EH (cell line): ENCODE measurements at places on chromosomes 7 and 10.

GRCh38 chr10:1187151-1187854 lies 131.1 kb downstream of the WDR37 start:
- no peak for DNase-seq

DNA sequence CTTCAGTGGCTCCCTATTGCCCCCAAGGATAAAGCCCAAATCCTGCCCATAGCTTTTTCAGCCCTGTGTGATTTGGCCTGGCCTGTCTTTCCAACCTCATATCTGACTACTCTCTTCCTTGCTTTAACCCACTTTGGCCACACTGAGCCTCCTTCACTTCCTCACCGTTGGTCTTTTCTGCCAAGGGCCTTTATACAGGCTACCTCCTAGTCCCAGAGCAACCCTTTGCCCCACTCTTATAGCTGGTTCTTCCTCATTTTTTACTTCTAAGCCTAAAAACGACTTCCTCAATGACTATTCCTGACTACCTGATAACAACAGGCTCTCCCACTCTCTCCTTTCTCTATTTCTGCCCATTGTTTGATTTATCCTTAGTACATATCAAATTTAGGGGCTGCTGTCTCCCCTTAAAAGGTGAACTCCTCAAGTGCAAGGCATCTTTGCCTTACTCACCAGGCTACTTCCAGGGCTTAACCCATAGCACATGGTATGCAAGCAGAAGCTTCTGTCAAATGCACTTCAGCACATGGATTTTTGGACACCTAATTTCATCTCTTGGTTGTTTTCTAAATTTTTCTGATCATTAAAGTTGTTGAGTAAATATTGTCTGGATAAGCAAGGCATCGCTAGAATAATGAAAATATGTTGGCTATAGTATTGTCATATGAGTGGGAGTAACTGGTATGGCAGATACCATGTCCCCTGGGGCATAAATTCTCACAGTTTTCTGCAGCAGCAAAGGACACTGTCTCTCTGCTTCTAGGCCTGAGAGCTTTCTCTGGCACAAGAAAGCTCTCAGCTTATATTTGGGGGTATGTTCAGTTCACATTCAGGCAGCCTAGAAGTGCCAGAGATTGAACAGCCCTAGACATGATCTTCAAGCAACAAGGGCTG lies 201.5 kb upstream of the GPR26 start:
- no peak for DNase-seq

GRCh38 chr10:69506487-69506833 lies 55.2 kb downstream of the TSPAN15 start:
- DNase-seq = no peak

DNA sequence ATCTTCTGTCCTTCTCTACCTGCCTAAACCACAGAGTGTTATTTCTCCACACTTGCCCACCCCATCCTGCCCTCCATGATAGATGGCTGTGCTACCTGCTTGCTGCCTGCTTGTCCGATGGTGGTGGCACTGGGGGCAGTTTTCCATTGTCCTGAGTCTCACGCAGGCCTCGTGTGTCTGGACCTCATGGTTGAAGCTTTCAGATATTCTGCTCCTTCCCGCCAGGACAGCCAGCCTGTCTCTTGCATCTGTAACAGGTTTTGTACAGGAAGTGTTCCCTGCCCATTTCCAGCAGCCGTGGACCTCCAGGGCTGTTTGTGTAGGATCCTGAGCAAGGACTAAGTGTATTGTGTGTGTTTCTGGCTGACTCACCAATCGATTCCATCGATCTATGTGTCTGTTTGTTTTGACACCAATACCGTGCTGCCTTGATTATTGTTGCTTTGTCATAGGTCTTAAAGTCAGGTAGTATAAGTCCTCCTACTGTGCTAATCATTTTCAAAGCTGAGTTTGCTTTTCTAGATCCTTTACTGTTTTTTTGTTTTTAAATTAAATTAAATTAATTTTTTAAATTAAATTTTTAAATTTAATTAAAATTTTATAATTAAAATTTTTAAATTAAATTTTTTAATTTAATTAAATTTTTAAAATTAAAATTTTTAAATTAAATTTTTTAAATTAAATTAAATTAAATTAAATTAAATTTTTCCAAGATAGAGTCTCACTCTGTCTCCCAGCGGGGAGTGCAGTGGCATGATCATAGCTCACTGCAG lies 8.5 kb downstream of the IL15RA start:
- DNase-seq = no peak

DNA sequence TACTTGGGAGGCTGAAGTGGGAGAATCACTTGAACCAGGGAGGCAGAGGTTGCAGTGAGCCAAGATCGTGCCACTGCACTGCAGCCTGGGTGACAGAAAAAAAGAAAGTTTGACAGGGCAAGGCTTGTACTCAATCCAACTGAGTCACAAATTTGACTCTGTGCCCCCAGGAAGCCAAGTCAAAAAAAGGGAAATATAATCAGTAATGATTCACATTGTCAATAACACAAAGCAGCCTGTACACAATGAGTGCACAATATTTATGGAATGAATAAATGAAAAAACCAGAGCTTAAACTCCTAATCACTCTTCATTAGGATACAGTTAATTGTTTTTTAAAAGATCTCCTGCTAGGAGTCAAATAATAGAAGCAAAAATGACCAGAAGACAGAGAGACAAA lies 6.4 kb downstream of the NAPEPLD start:
- no peak for DNase-seq

- DNase-seq = no peak
Measured at GRCh38 chr10:124722798-124723783, 21.1 kb downstream of the FAM53B start.

- DNase-seq = peak; percentile 41
Measured at GRCh38 chr10:70809011-70809611, 6.6 kb upstream of the SGPL1 start.

DNA sequence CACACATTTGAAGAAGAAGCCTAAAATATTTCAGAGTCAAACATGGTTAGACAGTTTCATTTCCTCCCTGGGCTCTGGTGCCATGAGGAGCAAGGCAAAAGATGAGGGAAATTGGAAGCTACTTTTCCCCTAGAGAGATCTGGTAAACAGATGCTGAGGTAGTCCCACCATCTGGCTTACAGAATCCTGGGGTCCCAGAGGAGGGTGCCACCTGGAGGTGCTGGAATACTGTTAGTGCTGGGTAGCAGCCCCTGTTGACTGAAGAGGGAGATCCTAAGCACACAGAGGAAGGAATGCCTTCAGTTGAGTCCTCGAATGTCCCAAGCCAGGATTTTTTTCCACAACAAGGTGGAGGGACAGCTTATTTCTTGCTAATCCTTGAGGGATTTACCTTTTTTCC lies 160.1 kb downstream of the FZD1 start:
- DNase-seq = no peak

DNA sequence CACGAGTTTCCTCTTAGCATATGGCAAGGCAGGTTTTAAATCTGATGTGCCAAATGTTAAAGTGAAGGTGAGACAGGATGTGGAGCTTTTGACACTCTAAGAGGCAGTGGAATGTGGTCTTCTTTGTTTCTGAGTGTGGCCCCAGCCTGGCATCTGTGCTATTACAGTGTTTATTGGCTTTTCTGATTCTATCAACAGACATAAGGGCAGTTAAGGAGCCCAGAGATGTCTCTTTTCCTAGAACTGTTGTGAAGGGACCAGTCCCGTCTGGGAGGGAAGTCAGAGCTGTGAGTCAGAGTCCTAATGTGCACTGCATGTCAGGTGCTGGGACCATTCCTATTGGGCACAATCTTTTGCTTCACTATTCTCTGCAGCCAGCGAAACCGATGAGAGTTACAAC lies 32.5 kb downstream of the TRUB1 start:
- peak; percentile 6 for DNase-seq

DNA sequence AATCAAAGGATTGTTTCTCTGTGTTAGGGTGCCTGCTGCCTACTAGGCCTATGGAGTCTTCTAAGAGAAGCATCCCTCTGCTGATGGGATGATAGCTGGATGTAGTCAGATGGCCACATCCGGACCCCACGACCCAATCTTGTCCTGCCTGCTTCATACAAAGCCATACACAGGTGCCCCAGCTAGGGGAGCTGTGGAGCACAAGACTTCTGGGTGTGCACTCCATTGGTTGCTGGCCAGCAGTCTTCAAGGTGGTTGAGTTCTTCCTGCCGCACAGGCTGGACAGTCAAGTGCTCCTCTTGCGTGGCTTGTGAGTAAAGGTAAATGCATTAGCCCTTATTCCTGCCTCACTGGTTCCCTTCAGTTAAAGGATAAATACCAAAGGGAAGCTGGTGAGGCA lies 120.2 kb downstream of the TEX36 start:
- no peak for DNase-seq

DNA sequence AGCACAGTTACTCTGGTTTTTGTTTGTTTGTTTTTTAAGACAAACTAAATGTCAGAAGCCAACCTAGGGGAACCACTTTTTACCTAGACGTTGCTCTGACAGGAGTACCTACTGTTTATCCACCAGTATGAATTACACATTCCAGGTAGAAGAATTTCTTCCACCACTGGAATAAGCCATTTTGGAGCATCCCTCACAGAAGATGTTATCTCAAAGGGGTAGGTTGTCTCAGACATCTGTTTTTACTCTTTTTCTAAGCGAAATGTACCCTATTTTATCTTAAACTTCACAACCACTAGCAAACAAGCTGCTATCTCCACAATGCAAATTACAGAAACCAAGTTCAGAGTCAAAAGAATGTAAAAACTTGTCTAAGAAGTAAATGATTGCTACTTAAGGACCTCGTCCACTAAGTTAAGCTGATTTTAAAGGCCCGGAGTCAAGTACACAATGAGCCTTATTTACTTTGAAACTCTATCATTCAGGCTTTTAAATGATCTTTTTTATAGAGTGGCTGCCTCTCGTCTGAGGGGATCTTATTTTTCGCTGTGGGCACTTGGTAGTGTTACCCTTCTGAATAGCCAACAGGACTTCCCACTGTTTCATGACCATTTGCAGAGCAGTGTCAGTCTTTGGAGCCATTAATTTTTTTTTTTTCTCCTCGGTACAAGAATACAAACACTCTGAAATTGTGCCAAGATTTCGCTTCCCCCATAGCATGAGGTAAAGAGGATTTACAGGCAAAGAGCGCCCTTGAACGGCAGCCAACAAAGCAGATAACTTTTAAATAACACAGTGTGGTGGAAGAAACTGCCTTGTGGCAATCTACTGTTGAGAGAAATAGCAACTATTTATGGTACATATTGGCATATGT lies 15.7 kb upstream of the ARMC3 start:
- DNase-seq = peak; percentile 6

DNA sequence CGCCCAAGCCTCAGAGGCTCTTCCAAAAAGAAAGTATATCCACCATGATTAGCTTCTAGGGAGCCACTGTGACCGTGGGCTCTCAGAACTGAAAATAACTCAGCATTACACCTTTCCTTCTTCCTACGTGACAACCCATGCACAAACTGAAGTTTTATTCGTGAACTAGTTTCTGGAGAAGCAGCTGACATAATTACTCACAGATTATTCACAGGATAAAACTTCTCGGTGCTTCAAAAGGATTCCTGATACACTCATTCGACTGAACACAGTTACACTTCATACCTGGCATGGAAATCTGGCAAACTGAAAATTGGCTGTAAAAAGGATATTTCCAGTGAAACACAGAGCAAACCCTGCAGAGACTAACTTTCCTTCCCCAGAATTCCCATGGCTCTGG lies 139.2 kb upstream of the PTER start:
- DNase-seq = no peak

- DNase-seq = no peak
Measured at GRCh38 chr7:128687131-128687530, 15.0 kb downstream of the GARIN1A start.

DNA sequence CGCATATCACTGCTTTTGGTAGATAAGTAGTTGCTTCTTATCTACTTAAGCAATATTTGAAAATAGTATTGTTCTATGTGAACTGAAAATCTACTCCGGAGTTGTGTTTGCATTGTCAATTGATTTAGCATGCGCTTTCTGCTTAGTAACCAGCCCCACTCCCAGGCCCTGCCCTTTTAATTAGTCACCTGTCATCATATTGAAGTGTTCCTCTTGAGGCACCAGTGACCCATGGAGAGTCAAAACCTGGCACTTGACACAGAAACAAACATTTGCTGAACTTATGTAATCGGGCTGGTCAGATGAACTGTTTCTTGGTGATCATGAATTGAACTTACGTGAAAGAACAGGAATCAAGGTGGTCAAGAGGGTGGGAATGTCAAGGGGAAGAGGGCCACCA lies 27.8 kb upstream of the CDHR3 start:
- DNase-seq = no peak

DNA sequence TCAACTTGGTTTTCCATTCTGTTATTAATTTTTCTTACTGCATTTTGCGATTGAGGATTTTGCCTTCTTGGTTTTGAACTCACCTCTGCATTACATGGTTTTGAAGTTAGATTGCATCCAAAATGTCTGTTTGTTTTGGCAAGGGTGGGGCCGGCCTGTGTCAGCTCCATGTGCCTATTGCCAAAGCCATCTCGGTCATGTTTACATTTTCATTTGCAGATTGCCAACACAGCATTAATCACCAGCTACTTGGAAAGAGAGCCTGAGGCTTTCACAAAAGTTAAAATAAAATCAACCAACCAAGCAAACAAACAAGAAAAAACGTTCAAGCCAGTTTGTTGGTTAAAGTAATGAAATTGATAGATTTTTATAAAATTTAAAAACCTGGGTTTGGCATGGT lies 695.8 kb downstream of the TYW1 start:
- no peak for DNase-seq

DNA sequence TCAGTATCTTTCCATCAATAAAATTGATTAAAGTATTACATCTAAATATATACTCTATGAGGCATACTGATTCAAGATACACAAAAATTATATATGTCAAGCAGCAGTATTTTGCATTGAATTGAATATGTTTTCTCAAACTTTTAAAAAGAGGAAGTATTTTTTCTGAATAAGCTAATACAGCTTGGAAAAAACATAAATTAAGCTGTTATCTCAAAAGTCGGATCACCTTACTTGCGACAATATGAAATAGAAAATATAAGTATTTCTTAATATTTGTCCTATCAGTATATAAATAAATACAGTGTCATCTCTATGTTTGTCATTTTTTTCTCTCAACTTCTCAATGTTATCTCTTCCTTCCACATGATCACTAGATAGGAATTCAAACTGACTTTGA lies 139.3 kb downstream of the MBL2 start:
- no peak for DNase-seq
